ENCODE measurements at places on chromosomes 2 and 18.

- H3K4me3 ChIP-seq: no peak overlapping the region
- no peaks in the 10 kb centered on the region for H3K27me3 ChIP-seq
- peaks cover 7% of the 10 kb centered on the region for H3K4me1 ChIP-seq
- no peak overlapping the region for H3K27ac ChIP-seq
- no peak for DNase-seq
These were observed 218.3 kb downstream of the HAUS1 start for GRCh38 chr18:46322411-46322891.

DNA sequence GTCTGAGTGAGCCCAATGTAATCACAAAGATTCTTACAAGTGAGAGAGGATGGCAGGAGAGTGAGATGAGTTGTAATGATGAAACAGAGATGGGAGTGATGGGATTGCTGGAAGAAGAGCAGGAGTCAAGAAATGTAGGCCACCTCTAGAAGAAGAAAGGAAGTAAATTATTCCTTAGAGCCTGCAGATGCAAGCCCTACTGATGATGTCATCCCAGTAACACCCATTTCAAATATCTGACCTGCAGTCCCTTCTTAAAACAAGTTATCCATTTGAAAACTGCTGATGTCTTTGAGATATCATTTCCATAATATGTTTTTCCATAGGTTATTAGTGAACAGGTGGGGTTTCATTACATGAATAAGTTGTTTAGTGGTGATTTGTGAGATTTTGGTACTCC, 888.0 kb upstream of the SLC39A10 start:
- H3K4me3 ChIP-seq: no peak overlapping the region
- no peaks in the 10 kb centered on the region for H3K4me1 ChIP-seq
- no peak for DNase-seq
- H3K27ac ChIP-seq: no peak overlapping the region
- no peaks in the 10 kb centered on the region for H3K27me3 ChIP-seq
- no peaks in the 10 kb centered on the region for H3K36me3 ChIP-seq

- H3K27me3 ChIP-seq: no peaks in the 10 kb centered on the region
- no peak for DNase-seq
- no peak overlapping the region for H3K4me3 ChIP-seq
- no peaks in the 10 kb centered on the region for H3K36me3 ChIP-seq
- no peak overlapping the region for H3K27ac ChIP-seq
- H3K4me1 ChIP-seq: no peaks in the 10 kb centered on the region
These were observed 209.3 kb upstream of the SOX11 start for GRCh38 chr2:5482929-5483331.

DNA sequence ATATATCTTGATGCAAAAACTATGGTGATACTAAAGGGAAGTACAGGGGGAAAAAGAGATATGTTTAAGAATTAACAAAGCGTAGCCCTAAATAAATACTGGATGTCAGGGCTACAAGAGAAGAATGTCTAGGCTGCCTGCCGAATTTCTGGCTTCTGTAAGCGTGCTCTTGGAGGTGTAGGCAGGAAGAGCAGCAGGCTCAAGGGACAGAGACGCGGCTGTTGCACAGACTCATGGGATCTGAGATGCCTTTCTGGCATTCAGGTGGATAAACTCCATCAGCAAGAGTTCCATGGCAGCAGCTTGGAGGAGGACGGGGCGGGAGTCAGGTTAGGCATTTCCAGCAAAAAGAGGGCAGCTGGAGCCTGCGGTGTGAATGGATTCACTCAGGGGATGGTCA, 123.2 kb upstream of the TWIST2 start:
- no peaks in the 10 kb centered on the region for H3K4me1 ChIP-seq
- H3K4me3 ChIP-seq: no peak overlapping the region
- no peaks in the 10 kb centered on the region for H3K36me3 ChIP-seq
- no peak for DNase-seq
- H3K27me3 ChIP-seq: peaks cover 4% of the 10 kb centered on the region

DNA sequence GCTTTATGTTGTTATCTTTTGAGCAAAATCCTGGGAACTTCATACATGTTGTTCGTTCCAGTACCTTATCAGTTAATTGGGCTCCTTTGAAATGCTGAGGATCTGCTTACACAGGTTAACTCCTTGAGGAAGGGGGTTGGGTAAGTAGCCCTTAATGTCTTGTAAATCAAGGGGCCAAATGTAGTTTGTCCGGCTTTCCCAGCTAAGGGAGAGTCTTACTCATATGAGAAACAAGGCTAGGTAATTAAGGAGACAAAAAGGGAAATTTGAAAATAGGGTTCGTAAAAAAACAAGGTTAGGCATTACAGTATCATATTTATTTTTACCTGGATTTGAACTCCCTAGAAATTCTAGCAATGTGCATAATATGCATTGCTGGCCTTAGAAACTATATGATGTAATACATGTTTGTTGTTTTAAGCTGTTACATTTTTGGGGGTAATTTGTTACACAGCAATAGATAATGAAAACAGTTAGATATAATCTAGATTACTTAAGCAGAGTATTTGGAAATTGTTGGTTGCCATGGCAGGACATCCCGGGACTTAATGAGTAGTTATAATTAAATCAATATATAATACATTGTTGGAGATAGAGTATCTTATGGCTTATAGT, 30.9 kb upstream of the RNF149 start:
- H3K4me3 ChIP-seq: no peak overlapping the region
- H3K27me3 ChIP-seq: peaks cover 7% of the 10 kb centered on the region
- DNase-seq: no peak

GRCh38 chr18:55573386-55573785, 14.6 kb downstream of the TCF4 start:
- no peak overlapping the region for H3K4me3 ChIP-seq
- no peaks in the 10 kb centered on the region for H3K36me3 ChIP-seq
- peaks cover 31% of the 10 kb centered on the region for H3K4me1 ChIP-seq
- H3K27me3 ChIP-seq: no peaks in the 10 kb centered on the region
- no peak for DNase-seq

DNA sequence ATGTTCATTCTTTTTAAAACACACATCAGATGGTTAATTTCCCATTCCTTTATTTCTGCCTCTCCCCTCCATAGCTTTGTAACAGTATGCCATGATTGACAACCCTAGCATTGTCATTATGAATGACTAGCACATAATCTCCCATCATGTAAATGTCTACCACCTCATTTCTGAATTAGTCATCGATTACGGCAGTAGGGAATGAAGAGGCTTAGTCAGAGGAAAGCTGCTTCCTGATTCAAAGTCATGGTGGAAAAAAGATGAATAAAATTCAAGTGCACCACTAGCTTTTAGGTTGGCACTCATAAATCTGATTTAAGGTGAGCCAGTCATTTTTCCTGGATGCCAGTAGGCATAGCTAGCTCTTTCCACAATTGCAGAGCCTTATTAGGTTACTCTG, 19.1 kb upstream of the ACMSD start:
- no peak overlapping the region for H3K27ac ChIP-seq
- no peak overlapping the region for H3K4me3 ChIP-seq
- no peak for DNase-seq
- H3K36me3 ChIP-seq: no peaks in the 10 kb centered on the region

DNA sequence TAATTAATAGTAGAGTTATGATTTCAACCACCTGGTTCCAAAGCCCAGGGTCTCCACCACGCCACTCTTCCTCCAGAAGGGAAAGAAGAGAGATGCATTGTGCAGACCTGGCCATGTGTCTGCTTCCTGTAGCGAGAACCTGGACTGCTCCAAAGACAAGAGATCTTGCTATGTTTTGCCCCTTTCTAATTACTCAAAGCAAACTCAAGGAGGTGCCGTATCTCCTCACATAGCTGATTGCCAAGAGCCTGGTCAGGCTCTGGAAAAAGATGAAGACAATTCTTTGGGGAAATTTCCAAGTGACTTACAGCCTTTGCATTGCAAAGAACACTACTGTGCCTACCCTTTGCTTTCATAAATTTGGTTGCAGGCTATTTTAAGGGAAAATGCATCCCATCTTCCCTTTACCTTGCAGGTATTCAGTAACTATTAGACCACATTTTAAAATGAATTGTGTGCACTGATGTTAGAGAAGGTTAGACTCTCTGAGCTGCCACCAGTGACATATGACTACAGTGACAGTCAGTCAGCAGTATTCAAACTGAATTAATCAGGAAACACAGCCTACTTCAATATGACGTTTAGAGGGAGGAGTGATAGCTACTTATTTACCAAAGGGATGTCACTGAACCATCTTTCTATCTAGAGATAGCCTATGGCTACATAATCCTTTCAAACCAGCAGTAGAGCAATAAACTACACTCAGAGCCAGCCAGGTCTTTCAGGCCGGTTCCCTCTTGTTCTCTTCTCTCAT, 842.1 kb upstream of the FANCL start:
- no peaks in the 10 kb centered on the region for H3K27me3 ChIP-seq
- H3K4me3 ChIP-seq: no peak overlapping the region
- no peaks in the 10 kb centered on the region for H3K4me1 ChIP-seq
- no peak overlapping the region for H3K27ac ChIP-seq

DNA sequence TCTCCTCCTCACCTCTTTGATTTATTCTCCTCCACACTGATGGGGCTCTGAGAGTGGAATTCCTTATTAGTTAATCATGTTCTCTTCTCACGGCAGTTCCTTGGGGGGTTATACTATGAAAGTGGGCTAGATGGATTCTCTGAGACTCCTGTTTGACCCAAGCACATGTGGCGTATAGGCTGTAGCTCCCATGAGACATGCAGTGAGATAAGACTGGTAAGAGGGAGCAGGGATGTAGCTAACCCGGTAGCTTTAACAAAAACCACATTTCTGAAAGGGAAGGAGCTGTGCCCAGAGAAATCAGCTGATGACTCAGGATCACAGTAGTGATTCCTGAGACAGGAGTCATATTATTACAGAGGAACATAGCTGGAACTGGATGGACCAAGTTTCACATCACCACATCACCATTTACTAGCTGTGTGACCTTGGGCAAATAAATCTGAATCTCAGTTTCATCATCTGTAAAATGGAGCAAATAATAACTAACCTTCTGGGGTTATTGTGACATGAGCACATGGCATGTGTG, 82.9 kb downstream of the CRIM1 start:
- H3K4me1 ChIP-seq: peaks cover 9% of the 10 kb centered on the region
- H3K36me3 ChIP-seq: no peaks in the 10 kb centered on the region
- H3K27ac ChIP-seq: no peak overlapping the region

GRCh38 chr2:53235836-53236582, 531.6 kb upstream of the CHAC2 start:
- DNase-seq: no peak
- H3K4me1 ChIP-seq: no peaks in the 10 kb centered on the region
- H3K4me3 ChIP-seq: no peak overlapping the region
- H3K27me3 ChIP-seq: no peaks in the 10 kb centered on the region
- H3K36me3 ChIP-seq: no peaks in the 10 kb centered on the region

DNA sequence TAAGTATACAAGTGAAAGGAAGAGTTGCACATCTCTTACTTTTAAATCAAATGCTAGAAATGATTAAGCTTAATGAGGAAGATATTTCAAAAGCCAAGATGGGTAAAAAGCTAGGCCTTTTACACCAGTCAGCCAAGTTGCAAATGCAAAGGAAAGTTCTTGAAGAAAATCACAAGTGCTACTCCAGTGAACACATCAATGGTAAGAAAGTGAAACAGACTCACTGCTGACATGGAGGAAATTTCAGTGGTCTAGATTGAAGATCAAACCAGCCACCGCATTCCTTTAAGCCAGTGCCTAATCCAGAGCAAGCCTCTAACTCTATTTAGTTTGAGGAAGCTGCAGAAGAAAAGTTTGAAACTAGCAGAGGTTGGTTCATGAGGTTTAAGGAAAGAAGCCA, 79.1 kb downstream of the RBBP8 start:
- no peaks in the 10 kb centered on the region for H3K4me1 ChIP-seq
- H3K4me3 ChIP-seq: no peak overlapping the region
- H3K36me3 ChIP-seq: peaks cover 27% of the 10 kb centered on the region
- DNase-seq: no peak
- no peak overlapping the region for H3K27ac ChIP-seq

- no peak overlapping the region for H3K4me3 ChIP-seq
- H3K4me1 ChIP-seq: no peaks in the 10 kb centered on the region
- H3K27me3 ChIP-seq: peaks cover 32% of the 10 kb centered on the region
- no peak overlapping the region for H3K27ac ChIP-seq
- no peaks in the 10 kb centered on the region for H3K36me3 ChIP-seq
These were observed 2.9 kb downstream of the LRATD1 start for GRCh38 chr2:14635391-14635871.

GRCh38 chr2:14074691-14075090, 557.8 kb upstream of the LRATD1 start:
- H3K36me3 ChIP-seq: no peaks in the 10 kb centered on the region
- H3K27ac ChIP-seq: no peak overlapping the region
- no peak for DNase-seq
- H3K4me1 ChIP-seq: no peaks in the 10 kb centered on the region
- H3K27me3 ChIP-seq: no peaks in the 10 kb centered on the region

- no peak overlapping the region for H3K4me3 ChIP-seq
- H3K36me3 ChIP-seq: peaks cover 74% of the 10 kb centered on the region
- no peak overlapping the region for H3K27ac ChIP-seq
- H3K27me3 ChIP-seq: no peaks in the 10 kb centered on the region
- DNase-seq: no peak
These were observed 25.7 kb downstream of the LPIN1 start for GRCh38 chr2:11771971-11772615.

GRCh38 chr2:50178050-50178449, 853.9 kb downstream of the NRXN1 start:
- no peaks in the 10 kb centered on the region for H3K36me3 ChIP-seq
- no peak overlapping the region for H3K4me3 ChIP-seq
- DNase-seq: no peak
- H3K4me1 ChIP-seq: no peaks in the 10 kb centered on the region
- no peak overlapping the region for H3K27ac ChIP-seq

GRCh38 chr2:174195253-174195652, 53.1 kb downstream of the OLA1 start:
- H3K27ac ChIP-seq: no peak overlapping the region
- no peaks in the 10 kb centered on the region for H3K27me3 ChIP-seq
- no peaks in the 10 kb centered on the region for H3K4me1 ChIP-seq
- no peak overlapping the region for H3K4me3 ChIP-seq
- DNase-seq: no peak

DNA sequence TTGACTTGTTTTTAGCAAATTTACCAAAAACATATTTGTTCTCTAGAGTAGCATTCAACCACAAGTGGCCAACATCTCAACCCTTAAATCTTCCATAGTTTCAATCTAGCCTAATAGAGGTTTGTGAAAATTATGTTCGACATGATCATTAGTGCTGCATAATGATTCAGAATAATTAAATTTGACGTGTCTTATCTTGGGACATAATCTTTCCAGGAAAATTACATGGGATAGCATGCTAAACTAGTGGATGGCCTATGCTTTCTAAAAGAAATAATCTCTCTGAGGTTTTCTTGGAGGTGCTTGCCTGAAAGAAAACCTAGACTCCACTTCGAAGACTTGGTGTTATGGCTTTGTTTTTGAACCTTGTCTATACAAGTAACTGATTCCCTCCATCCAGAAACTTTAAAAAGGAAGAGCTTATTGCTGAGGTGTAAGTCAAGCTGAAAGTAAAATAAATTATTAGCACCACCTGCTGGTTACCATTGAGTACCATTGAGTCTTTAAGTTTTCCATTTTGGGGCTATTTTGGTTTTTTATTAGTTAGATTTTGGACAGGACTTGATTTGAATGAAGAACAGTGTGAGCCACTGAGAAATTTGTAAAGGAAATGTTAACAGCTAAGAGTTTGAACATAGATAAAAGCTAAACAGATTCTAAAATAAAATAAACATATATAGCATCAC, 32.7 kb downstream of the COX7A2L start:
- no peaks in the 10 kb centered on the region for H3K27me3 ChIP-seq
- H3K27ac ChIP-seq: no peak overlapping the region
- no peaks in the 10 kb centered on the region for H3K4me1 ChIP-seq
- H3K36me3 ChIP-seq: peaks cover 81% of the 10 kb centered on the region
